ENCODE measurements at places on chromosomes 1 and 21. TPM values are rescaled to one million over a fixed set of nuclear protein-coding genes. Genes with fewer than 3 reads are reported as not detected.

Gene ST6GALNAC5
- total RNA-seq = 0.21 TPM

Gene F13B
- not detected for total RNA-seq

Gene RNF19B
- 13.9 TPM for total RNA-seq

Gene KIFAP3
- total RNA-seq = 33.9 TPM

Gene STPG1
- 6.6 TPM for total RNA-seq

Gene ANGPTL7
- total RNA-seq = 0.17 TPM
